ENCODE measurements at places on chromosomes 4 and X. TPM values are rescaled to one million over a fixed set of nuclear protein-coding genes. Genes with fewer than 3 reads are reported as not detected.

TLR8 gene
- 0.70 TPM for total RNA-seq

OTC gene
- total RNA-seq: 125 TPM

ZFP42 gene
- not detected for total RNA-seq

DYNLT3 gene
- total RNA-seq: 13.1 TPM

CENPVL2 gene
- not detected for total RNA-seq

LIMCH1 gene
- 26.9 TPM for total RNA-seq

PPP1R2C gene
- total RNA-seq: not detected

CCSER1 gene
- total RNA-seq: 0.56 TPM

TNIP3 gene
- total RNA-seq: not detected

NDP gene
- total RNA-seq: not detected

All from right lobe of liver (tissue), 6 donors.